Spleen (tissue), 13 donors: ENCODE measurements at places on chromosomes 11 and 22. TPM values are rescaled to one million over a fixed set of nuclear protein-coding genes. Genes with fewer than 3 reads are reported as not detected.

DNA sequence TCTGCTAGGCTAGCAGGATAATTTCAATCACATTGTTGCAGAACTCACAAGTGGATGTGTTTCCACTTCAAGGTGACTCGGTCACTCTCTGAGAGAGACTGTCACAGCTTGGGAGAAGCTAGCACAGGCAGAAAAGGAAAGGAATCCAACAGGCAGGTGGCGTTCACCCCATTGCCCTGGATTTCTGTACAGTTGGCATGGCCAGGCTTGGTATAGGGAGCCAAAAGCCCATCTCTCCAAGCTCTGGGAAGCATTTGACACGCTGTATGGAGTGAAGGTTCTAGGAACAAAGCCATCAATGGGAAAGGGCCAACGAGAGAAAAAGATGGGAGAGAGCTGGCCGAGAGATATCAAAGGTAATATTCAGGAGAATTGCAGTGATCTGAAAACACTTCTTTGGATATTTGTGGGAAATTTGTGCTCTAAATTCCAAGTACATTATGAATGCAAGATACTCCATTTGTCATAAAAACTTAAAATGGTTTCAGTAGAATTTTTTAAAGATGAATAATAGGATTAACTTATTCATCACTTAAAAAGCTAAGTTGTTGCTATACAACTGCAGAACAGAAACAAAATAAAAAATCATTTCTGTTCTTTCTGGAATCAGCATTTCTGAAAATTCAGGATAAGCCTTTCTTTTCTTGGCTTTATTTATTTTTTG lies 223.5 kb upstream of the NTM start:
- DNase-seq: no peak

GRCh38 chr22:26482161-26482560 lies 1.4 kb downstream of the HPS4 start:
- DNase-seq: no peak

DNA sequence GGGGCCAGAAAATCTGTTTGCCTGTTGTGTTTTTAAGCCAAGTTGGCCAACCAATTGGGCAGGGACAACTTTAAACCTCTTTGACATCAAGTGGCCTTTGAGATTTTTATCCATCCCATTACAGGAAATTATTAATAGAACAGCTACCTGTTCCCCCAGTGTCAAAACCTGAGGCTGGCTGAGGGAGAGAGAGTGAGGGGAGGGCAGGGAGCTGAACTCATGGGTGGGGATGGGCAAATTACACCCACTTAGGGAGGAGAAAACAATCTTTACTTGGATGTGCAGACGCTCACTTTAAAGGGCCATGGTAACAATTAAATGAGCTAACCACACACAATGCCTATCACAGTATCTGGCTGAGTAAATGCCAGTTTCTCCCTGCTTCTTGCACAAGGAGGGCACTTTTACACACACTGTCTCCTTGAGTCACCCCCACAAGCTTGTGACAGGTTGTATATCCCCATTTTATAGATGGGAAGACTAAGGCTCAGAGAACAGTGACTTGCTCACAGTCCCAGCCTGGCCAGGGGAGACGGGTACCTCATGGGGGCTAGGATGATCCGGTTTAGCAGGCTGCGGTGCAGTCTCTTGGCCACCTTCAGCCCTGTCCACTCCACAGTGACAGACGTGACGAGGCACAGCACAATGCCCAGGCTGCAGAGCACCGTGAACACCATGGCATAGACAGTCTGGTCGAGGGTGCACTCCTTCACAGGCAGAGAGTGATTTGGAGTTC lies 17.8 kb upstream of the KCNJ11 start:
- peak; percentile 10 for DNase-seq

- peak; percentile 54 for DNase-seq
Observed at GRCh38 chr22:50082197-50082715, 3.0 kb downstream of the MLC1 start.

DNA sequence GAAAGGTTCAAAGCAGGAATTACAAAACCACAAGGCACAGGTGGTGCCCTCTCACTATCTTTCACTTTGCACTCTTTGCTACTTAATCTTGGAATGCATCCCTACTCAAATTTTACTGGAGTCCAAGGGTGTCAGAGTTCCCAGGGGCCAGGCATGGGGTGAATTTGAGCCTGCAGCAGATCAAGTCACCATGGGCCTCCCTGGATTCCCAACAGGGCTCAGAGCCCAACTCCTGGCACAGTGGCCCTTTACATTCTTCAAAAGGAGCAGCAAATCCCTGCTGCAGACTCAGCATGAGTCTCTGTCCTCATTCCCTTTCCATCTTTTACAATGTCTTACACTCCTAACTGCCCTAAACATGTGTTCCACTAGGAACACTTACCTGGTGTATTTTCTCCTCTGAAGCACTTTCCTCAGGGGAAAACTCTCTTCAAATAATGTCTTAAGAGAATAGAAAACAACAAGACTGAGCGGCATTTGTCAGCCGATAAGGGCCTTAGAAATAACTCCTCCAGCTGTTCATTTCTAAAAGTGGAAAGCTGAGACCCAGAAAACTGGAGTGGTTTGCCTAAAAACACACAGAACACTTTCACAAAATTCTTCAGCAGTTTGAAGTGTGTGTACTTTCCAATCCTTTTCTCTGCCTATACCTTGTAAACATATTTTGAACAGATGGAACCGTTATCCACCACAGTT lies 596.0 kb downstream of the INSC start:
- DNase-seq: no peak

GRCh38 chr11:15412054-15412453 lies 297.3 kb downstream of the INSC start:
- no peak for DNase-seq

The OR51B2 gene
- not detected for polyA plus RNA-seq
